ENCODE measurements at places on chromosomes 12 and 14.

GRCh38 chr12:64387197-64387816 lies 3.3 kb downstream of the C12orf56 start:
- DNase-seq = no peak

DNA sequence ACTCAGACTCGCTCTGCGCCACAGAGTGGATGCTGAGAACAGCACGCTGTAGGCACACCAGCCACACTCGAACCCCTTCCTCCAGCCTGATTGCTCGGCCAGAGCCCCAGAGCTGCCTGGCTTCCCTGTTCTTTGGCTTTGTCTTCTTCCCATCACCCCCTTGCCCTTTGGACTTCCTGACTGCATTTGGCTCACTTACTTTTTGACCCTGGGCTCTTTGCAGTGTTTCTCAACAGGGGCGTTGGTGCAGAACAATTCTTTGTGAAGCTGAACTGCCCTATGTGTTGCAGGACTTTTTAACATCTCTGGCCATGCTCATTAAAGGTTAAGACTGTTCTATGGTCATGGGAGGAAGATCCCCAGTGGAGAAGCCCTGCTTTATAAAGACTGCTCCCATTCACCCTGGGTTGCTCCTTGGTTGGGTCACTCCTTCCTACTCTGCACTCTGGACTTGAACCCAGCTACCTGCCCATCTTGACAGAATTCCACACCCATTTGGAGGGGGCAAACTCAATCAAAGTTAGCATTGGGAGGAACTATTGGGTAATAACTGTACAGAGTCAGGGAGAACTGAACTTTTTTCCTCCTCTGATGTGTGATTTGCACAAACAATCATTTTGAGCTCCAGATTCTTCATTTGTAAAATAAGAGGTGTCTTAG lies 127.7 kb upstream of the PLEKHG7 start:
- no peak for DNase-seq

DNA sequence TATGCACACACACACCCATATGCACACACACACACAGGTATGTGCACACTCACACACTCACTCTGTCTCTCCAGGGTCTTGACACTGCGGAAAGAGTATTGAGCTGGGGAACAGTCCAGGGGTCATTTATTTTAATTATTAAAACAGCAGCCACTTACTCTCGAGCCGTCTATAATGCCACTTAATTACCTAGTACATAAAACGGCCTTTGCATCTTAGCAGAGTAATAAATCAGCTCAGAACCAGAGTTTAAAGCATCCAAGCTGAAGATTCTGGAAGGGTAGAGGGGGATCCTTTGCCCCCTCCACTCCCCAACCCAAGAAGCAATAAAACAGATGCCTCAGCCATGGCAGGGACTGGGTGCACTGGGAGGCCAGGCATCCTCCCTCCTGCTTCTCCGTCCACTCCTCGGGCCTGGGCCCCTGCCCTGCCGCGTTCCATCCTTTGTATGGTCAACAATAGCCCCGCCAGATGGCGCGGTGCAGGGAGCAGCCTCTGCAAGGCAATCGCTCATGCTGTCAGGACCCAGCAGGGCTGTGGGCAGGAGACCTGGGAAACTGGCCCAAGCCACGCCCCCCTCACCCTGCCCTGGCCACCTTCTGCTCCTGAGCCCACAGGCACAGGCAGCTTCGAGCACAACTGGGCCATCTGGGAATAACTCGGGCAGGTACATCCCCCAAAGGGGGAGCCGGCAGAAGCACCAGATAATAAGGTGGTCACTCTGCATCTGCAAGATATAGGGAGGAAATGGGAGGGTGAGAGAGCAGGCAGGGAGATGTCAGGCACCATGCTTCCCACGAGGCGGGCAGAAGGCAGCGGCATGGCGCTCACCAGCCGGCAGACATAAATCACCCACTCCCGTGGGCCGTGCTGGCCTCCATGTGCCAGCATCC lies 40.9 kb downstream of the CCDC85C start:
- DNase-seq = no peak

- DNase-seq = no peak
Observed at GRCh38 chr12:132211816-132212215, 67.6 kb downstream of the NOC4L start.

- DNase-seq = no peak
Observed at GRCh38 chr12:52404951-52405350, 1.2 kb downstream of the KRT82 start.

DNA sequence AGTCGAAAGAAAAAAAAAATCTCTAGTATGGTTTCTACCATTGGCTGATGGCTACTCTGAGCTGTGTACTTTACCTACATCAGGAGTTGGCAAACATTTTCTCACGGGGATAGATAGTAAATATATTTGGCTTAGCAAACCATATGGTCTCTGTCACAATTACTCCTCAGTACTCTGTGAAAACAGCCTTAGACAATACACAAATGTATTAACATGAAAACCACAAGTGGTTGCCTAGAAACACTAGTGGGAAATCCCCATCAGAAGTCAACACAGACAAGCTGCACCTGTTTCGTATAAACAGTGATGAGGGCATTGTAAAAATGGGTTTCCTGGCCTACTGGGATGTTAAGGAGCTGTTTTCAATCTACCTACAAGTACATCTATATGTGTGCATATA lies 84.6 kb upstream of the NAV3 start:
- DNase-seq = no peak

- DNase-seq = no peak
Observed at GRCh38 chr14:65211341-65211987, 109.1 kb upstream of the MAX start.

- no peak for DNase-seq
Observed at GRCh38 chr12:18158774-18159557, 69.0 kb upstream of the RERGL start.

GRCh38 chr12:4244868-4245267 lies 28.7 kb upstream of the CCND2 start:
- DNase-seq = no peak

- no peak for DNase-seq
Observed at GRCh38 chr14:54335569-54336155, 61.1 kb upstream of the CDKN3 start.

- DNase-seq = no peak
Observed at GRCh38 chr14:98908050-98908449, 363.9 kb downstream of the BCL11B start.

DNA sequence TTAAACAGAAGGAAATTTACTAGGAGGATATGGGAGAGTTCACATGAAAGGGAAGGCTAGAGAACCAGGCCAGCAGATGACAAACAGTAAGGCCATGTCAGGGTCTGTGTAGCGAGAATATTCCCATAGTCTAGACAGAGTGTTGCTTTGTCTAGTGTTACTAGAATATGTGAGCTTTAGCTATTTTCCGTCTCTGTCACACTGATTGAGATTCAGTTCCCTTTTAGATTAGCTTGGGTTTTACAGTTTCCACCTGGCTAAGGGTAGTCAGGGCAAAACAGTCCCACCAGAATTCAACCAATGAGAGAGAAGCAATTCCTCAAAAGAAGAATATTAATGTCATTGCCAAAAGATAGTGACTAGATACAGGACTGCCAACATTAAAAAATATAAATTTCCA lies 82.8 kb upstream of the MDM1 start:
- DNase-seq = no peak

GRCh38 chr12:68785358-68785757 lies 22.6 kb upstream of the MDM2 start:
- DNase-seq = no peak
